Activated CD4-positive, alpha-beta memory T cell treated with anti-CD3 and anti-CD28 coated beads for 36 hours (primary cell): ENCODE measurements at places on chromosomes 5 and 9. TPM values are rescaled to one million over a fixed set of nuclear protein-coding genes. Genes with fewer than 3 reads are reported as not detected.

Gene SPATA31E1
- not detected for total RNA-seq

Gene PCDHB4
- not detected for total RNA-seq

Gene LMAN2
- 98.3 TPM for total RNA-seq

- no peaks in the 10 kb centered on the region for H3K27me3 ChIP-seq
- no peaks in the 10 kb centered on the region for H3K4me1 ChIP-seq
- no peaks in the 10 kb centered on the region for H3K36me3 ChIP-seq
- DNase-seq, result no peak
Observed at GRCh38 chr5:86101966-86102365, 515.8 kb upstream of the COX7C start.

DNA sequence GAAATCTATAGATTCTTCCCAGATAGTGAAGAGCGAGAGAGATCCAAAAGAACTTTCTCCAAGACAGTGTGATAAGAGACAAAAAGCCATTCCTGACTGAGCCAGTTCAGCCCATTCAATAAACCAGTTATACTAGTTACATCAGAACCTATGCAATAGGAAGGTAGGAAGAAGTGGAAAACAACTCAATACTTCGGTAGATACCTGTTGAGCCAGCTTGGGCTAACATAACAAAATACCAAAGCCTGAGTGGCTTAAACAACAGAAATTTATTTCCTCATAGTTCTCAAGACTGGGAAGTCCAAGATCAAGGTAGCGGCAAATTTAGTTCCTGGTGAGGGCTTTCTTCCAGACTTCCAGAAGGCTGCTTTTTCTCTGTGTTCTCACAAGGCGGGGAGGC is 214.5 kb upstream of the GRAMD2B start:
- no peak overlapping the region for H3K4me3 ChIP-seq
- DNase-seq, result no peak
- H3K27ac ChIP-seq, result no peak overlapping the region
- H3K27me3 ChIP-seq, result no peaks in the 10 kb centered on the region
- H3K36me3 ChIP-seq, result no peaks in the 10 kb centered on the region

- no peak for DNase-seq
- no peaks in the 10 kb centered on the region for H3K4me1 ChIP-seq
- no peaks in the 10 kb centered on the region for H3K36me3 ChIP-seq
Observed at GRCh38 chr5:7364226-7364875, 31.6 kb upstream of the ADCY2 start.

DNA sequence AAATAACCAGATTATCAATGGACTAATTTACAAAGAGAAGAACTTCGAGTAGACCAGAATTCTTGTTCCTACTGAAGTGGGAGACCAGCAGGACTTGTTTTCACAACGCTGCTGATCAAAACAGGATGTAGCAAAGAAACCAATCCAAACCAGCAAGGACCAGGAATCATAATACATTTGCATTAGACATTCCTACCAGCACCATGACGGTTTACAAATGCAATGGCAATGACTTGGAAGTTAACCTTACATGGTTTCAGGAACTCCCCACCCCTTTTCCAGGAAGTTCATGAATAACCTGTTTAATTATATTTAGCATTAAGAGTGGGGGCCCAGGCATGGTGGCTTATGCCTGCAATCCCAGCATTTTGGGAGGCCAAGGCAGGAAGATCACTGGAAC is 100.0 kb downstream of the LPAR1 start:
- H3K27me3 ChIP-seq, result no peaks in the 10 kb centered on the region
- no peak for DNase-seq
- H3K36me3 ChIP-seq, result no peaks in the 10 kb centered on the region
- no peak overlapping the region for H3K27ac ChIP-seq

DNA sequence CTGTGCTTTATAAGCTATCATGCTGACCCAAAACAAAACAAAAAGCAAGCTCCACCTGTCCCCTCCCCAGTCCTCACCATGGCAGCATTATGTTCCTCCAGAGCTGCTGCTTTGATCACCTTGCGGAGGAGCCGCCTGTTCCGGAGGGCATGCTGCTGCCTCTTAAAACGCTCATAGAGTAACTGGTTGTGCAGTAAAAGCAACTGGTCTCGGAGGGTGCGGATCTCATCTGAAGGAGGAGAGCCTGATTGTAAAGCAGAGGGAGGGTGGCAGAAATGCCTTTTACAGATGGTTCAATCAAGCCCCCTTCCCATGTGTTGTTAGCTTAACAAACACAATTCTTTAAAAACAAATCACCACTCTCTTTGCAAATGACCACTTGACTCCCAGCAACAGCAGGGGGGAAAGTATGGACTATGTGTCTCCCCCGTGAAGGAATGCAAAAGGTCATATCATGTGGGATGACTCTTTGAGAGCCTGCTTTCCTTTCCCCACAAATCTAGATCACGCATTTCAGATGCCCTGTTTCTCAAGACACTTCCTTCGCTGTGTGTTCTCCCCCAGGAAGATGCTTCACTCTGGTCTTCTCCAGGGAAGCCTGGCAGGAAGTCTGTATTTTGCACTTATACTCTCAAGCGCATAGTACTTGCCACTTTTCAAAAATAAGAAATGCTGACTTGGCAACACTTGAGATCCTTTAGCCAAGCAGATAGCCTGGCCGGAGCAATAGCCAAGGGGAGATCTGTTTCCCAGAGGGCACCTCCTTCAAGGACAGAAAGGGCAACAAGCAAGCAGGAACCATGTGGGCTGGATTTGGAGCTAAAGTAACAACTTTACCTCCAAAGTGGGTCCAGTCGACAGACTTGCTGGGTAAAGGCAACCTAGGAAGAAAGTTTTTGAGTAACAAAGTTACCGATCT is 25.1 kb downstream of the SPACA9 start:
- H3K27me3 ChIP-seq, result no peaks in the 10 kb centered on the region
- DNase-seq, result no peak
- peaks cover 15% of the 10 kb centered on the region for H3K4me1 ChIP-seq
- no peak overlapping the region for H3K27ac ChIP-seq
- H3K4me3 ChIP-seq, result no peak overlapping the region

- DNase-seq, result no peak
- H3K4me3 ChIP-seq, result no peak overlapping the region
- H3K36me3 ChIP-seq, result no peaks in the 10 kb centered on the region
- H3K27ac ChIP-seq, result no peak overlapping the region
Observed at GRCh38 chr9:90735952-90736351, 65.7 kb upstream of the SYK start.

DNA sequence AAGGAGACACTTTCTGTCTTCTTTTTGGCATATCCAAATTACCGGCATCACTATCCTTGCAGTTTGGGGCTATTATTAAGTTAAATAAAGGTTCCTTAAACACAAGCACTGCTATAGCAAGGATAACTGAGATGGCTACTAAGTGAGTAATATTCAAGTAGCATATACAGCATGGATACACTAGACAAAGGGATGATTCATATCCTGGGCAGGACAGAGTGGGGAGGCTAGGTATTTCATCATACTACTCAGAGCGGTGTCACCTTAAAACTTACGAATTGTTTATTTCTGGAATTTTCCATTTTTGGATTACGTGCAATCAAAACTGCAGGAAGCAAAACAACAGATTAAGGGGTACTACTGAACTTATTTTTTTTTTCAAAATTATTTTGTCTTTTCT is 54.1 kb downstream of the FER start:
- no peak for DNase-seq
- no peak overlapping the region for H3K4me3 ChIP-seq
- no peaks in the 10 kb centered on the region for H3K27me3 ChIP-seq
- no peak overlapping the region for H3K27ac ChIP-seq

GRCh38 chr5:116616876-116617275 is 42.3 kb upstream of the SEMA6A start:
- no peaks in the 10 kb centered on the region for H3K27me3 ChIP-seq
- H3K4me3 ChIP-seq, result no peak overlapping the region
- DNase-seq, result no peak
- H3K27ac ChIP-seq, result no peak overlapping the region
- no peaks in the 10 kb centered on the region for H3K4me1 ChIP-seq
